Fibroblast of the aortic adventitia (primary cell): ENCODE measurements at places on chromosomes 4 and X.

- DNase-seq: no peak
Measured at GRCh38 chr4:151292038-151292437, 15.1 kb downstream of the PRSS48 start.

- peak; percentile 79 for DNase-seq
Measured at GRCh38 chr4:53055274-53055673, 193.2 kb downstream of the RASL11B start.

GRCh38 chrX:108306086-108306485 is 132.1 kb downstream of the COL4A6 start:
- DNase-seq: no peak

GRCh38 chr4:80221161-80221560 is 23.9 kb downstream of the PRDM8 start:
- peak; percentile 74 for DNase-seq

GRCh38 chr4:39429476-39430334 is 23.0 kb downstream of the KLB start:
- DNase-seq: no peak

DNA sequence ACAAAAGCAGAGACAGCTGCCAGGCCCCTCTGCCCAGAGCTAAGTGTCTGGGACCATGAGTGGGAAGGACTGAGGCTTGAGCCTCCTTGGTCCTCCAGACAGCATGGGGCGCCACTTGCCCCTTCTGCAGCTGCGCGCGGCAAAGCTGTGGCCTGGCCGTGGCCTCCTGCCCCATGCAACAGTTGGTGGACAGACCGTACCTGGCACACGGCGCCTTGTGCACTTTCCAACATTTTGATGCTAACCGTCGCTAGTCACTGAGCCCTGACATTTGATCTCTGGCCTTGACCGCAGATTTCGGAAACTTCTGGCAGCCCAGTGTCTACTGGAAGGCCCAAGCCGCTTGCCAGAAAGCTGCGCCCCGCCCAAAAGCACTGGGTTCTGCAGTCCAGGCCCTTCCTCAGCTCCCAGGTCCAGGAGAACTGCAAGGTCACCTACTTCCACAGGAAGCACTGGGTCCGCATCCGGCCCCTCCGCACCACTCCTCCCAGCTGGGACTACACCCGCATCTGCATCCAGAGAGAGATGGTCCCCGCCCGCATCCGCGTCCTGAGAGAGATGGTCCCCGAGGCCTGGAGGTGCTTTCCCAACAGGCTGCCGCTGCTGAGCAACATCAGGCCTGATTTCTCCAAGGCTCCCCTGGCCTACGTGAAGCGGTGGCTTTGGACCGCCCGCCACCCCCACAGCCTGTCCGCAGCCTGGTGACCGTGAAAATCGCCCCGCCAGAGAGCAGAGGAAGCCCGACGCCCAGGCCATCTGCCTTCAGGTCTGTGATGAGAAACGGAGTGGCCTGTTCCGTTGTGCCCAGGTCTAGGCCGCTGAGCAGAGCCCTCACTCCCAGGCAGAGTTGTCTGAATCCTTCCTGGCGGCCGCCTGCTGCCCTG is 35.3 kb upstream of the CA5B start:
- no peak for DNase-seq

DNA sequence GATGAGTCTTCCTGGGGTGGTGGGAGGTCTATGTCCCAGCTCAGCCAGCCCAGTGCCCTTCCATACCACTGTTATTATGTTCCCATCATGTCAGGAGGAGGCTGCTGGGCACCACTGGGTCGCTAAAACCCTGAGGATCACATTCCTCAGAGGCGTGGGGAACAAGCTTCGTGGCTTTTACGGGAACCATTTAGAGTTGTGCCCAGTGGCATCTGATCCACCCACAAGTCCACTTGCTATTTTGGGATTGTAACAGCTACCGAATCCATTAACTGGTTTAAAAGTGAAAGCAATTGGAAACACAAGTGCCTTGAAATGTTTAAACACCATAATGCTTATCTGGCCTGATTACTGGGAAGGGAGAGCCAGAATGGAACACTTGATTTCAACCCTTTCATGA is 13.1 kb upstream of the CCKAR start:
- DNase-seq: no peak

DNA sequence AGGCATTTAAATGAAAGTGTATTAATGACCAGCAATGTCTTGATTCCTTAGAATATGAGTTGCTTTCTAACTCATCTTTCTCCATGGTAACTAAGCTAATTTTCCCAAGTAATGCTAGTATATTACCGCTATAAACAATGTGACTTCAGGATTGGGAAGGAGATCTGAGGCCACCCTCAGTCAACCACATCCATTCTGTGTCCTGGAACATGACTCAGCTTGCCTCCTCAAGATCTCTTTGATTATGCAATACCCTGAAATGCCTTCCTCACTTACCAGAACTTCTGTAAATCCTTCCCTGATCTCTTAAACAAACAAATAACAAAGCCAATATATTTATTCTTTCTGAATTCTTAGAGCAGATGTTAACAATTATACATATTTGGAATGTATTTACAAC is 1495.5 kb downstream of the PCDH18 start:
- DNase-seq: no peak

DNA sequence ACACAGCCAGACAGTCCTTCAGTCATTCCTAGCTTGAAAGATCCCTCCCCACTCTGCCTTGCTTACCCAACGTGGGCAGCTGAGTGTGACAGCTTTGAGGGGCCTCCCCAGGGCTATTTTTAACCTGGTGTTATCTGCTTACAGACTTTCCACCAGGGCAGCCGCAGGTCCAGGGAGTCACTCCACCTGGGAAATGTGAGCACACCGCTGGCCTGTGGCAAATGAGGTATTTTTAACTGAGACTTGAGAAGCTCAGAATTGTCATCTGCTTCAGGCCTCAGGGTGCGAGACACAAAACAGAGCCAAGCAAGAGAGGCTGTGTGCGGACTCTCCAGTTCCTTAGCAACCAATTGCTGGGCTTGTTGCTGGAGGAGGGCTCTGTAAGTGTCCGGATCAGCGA is 13.0 kb downstream of the CORIN start:
- DNase-seq: no peak

DNA sequence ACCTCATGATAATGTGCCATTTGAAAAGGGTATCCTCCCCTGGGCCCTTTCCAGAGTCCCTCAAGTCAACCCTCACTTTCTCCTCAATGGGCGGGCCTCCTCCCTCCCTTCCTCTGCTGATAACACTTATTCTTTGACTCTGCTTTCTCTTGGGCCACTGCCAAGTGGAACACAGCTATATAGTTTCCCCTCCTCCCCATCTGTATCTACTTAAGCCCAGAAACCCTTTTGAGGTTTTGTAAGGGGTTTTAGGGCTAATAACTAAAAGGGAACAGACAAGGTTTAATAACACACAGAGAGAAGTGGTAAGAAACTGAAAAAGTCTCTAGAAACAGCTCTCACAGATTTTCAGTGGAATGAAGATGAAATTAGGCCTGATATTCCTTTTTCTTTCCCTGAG is 116.7 kb downstream of the GPC3 start:
- no peak for DNase-seq

- DNase-seq: peak; percentile 34
Measured at GRCh38 chr4:140952717-140953116, 180.6 kb downstream of the RNF150 start.

DNA sequence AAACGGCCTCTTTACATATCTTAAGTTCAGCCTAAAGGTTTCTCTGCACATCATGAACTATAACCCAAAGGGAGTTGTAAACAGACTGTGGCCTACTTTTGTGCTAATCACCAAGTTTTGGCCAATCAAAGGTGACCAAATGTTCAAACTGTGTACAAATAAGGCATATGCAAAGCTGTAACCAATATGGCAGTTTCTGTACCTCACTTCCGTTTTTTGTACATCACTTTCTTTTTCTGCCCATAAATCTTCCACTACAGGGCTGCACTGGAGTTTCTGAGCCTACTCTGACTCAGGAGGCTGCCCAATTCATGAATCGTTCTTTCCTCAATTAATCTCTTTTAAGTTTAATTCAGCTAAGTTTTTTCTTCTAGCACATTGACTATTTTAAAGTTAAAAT is 318.7 kb downstream of the SLC7A11 start:
- DNase-seq: no peak

DNA sequence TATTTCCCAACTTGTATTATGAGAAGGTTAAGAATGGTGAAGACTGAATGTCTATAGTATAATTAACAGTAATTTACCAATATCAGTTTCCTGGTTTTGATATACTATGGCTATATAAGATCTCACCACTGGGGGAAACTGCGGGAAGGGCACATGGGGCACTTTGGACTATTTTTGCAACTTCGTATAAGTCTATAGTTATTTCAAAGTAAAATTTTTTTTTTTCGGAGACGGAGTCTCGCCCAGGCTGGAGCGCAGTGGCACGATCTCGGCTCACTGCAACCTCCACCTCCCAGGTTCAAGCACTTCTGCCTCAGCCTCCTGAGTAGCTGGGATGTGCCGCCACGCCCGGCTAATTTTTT is 46.1 kb downstream of the CXorf58 start:
- no peak for DNase-seq

- DNase-seq: peak; percentile 15
Measured at GRCh38 chrX:123475068-123475724, 257.7 kb downstream of the THOC2 start.

GRCh38 chrX:107448625-107448997 is 841 bp upstream of the FRMPD3 start:
- DNase-seq: no peak

- peak; percentile 63 for DNase-seq
Measured at GRCh38 chrX:29746326-29746725, 469.0 kb upstream of the MAGEB2 start.

- no peak for DNase-seq
Measured at GRCh38 chrX:20441123-20441522, 174.4 kb upstream of the RPS6KA3 start.

- DNase-seq: peak; percentile 57
Measured at GRCh38 chr4:140052050-140052449, 101.9 kb downstream of the MAML3 start.

DNA sequence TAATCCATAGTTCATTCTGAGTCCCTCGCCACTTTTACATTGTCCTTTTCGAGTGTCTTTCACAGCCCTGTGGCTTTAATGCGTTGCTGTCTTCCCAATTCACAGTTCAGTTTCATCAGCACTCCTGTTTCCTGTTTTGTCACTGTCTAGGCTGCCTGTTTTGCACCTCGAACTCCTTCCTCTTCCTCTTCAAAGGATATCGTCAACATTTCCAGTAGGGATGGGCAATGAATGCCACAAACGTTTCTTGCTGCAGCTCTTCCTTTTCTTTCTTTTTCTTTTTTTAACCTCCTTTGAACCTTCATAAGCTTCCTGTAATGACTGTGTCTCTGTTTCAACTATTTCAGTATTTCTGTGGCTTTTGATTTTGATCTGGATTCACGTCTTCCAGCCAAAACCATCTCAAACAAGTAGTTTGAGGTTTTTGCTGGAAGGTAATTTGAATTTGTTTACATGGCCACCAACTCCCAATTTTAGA is 105.4 kb downstream of the ANXA3 start:
- DNase-seq: no peak

GRCh38 chr4:157226601-157227000 is 6.1 kb downstream of the GRIA2 start:
- no peak for DNase-seq

- DNase-seq: peak; percentile 62
Measured at GRCh38 chr4:185424905-185425646, 688 bp downstream of the UFSP2 start.

- no peak for DNase-seq
Measured at GRCh38 chr4:40337523-40337922, 2.4 kb downstream of the CHRNA9 start.
